Renal cortical epithelial cell (primary cell): ENCODE measurements at places on chromosomes 13 and 19.

DNA sequence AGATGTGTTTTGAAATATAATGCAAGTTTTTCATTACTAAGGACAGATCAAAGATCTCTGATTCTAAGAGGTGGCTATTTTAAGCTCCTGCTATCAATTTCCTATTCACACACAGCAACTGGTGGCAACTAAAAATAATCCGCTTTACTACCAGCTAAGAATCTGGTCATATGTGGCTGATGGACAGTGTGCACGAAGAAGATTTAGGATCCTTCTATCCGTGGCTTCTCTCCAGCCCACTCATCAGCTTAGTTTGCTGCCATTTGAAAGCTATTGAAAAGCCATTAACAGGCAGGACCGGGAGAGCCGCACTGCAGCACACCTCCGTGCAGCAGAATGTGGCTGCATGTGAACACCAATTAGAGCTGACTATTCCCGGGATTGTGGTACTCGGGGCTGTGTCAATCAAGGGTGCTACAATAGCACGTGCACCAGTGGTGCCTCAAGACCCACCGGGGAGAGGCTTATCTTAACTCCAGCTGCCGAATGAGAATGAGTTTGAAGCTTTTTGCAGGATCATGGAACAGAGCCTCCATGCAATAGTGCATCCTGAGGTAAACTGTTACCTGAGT lies at the start of gene MYO16:
TSS of gene MYO16 (plus strand) at position 431 of the 572 bp plus-strand sequence. CDS start 234 bp downstream, outside the sequence.
- no peak for DNase-seq

DNA sequence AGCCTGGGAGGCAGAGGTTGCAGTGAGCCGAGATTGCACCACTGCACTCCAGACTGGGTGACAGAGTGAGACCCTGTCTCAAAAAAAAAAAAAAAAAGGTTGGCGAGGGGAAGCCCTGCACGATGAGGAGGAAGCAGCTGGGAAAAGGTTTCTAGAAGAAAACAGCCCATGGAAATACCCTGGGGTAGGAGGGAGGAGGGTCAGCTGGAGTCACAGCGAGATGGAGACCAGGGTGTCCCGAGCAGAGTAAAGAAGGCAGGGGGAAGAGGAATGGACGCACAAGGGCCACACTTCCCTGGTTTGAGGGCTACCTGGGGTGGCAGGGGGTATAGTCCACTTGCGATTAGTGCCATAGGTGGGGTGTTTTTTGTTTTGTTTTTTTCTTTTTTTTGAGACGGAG lies 6.4 kb downstream of the KANK3 start:
- no peak for DNase-seq

- no peak for DNase-seq
Observed at GRCh38 chr13:45398877-45399276, 19.3 kb downstream of the SLC25A30 start.

- no peak for DNase-seq
Observed at GRCh38 chr19:13700621-13701020, 63.7 kb upstream of the MRI1 start.

- DNase-seq, result no peak
Observed at GRCh38 chr19:41928221-41928683, at the start of gene ERFL. ERFL (minus strand) TSS chr19:41928449; CDS start chr19:41912919, 15,530 bp downstream.

GRCh38 chr13:25149711-25150110 lies 22.4 kb downstream of the AMER2 start:
- no peak for DNase-seq

- peak; percentile 98 for DNase-seq
Observed at GRCh38 chr19:8361921-8362793, 1.8 kb upstream of the ANGPTL4 start.

DNA sequence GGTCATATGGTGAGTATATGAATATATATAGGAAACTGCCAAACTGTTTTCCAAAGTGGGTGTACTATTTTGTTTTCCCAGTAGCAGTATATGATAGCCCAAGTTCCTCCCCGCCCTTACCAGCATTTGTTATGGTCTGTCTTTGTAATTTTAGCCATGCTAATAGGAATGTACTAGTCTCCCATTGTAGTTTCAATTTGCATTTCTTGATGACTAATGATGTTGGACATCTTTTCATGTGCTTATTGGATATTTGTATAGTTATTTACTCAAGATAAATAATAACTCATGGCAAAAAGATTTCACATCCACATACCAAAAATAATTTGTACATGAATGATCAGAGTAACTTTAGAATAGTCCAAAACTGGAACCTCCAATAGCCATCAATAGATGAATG lies 75.3 kb upstream of the SERP2 start:
- no peak for DNase-seq

- DNase-seq, result no peak
Observed at GRCh38 chr13:100051070-100051469, 37.8 kb upstream of the PCCA start.

DNA sequence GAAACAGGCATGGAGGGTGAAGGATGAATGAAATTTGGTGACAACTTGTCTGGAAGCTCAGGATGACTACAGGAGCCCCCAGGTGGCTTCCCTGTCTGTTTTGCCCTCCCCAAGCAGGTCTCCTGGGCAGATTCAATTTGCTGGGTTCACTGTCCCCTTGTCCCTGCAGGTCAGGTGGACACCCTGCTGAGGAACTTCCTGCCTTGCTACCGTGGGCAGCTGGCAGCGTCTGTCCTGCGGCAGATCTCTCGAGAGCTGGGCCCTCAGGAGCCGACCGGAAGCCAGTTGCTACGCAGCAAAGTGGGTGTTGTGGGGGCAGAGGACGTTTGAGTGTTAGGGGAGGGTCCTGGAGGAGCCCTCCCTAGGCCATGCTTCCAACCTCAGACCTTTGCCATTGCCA lies 19.1 kb downstream of the PGLS start:
- DNase-seq, result no peak

- no peak for DNase-seq
Observed at GRCh38 chr13:46129955-46130618, 25.3 kb upstream of the CPB2 start.

- peak; percentile 89 for DNase-seq
Observed at GRCh38 chr13:45194081-45194939, 6.5 kb downstream of the KCTD4 start.

DNA sequence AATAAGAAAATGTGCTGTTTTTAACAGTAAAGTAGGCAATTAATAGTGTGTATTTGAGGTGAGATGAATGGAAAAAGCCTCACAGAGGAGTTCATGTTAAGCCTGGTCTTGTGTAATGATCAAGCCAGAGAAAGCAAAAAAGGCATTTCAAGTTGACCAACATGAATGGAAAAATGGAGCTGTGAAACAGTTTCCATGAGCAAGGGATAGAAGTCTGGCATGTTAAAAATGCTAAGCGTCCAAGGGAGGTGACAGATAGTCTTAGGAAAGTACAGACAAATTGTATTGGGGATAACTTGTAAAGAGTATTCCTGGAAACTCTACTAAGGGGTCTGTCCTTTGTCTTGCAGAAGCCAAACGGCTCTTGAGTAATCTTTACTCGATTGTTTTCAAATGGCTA lies 506.8 kb upstream of the ATXN8OS start:
- DNase-seq, result peak; percentile 48

- DNase-seq, result no peak
Observed at GRCh38 chr19:10113964-10114650, 2.6 kb downstream of the P2RY11 start.

- DNase-seq, result peak; percentile 4
Observed at GRCh38 chr13:103100830-103101229, 34.6 kb upstream of the SLC10A2 start.

GRCh38 chr19:19356901-19357566 lies 36.4 kb downstream of the MAU2 start:
- no peak for DNase-seq

DNA sequence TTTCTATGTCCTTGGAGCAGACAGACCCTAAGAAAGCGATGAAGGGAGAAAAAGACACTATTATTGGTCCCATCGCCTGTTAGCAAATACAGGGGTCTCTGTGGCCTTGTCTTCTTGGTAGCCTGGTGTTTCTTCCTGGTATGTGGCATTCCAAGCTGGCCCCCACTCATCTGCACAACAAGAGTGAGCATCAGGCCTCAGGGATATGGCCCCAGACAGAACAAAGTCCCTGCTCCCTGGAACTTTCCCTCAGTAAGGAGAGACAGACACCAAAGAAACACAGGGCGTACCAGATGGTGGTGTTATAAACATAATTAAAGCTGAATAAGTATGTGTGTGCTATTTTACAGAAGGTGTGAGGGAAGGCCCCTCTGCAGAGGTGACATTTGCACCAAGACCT lies 48.2 kb upstream of the KPNA3 start:
- DNase-seq, result no peak

DNA sequence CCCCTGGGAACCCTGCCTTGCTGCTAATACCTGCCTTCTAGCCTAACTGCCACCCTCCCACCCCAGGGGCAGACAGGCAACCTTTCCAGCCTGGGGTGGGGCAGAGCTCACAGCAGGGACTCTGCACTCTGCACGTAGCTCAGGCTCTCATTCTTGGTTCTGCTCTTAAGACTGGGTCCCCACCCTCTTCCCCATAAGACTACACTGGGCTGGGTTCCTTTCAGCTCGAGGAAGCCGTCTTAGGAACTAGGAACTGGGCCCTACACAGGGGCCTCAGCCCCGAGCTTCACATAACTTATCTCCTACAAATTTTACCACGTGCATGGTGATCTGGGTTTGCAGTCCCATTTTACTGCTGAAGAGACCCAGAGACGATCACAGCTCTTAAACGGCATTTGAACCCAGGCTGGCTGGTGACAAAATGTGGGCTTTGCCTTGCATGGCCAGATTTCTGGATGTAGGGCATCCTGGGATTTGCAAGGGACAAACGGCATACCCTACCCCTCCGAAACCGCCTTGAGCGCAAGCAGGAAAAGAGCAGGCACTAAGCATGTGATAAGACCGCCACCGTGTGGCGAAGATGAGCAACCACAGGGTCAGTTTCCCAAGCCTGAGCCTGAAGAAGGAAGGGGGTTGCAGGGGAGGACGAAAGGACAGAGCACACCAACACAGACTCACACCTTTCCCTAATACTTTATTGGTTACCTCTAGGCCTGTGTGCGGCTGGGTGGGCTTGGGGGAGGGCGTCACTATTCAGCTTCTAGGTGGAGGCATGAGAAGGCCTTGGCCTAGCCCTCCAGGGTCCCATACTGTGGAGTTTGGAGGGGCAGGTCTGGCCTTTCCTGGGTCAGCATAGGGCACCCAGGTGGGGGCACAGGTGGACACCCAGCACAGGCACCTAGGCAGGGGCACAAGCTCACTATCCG lies 5.1 kb downstream of the JUNB start:
- peak; percentile 68 for DNase-seq

GRCh38 chr19:45471111-45471930 lies 3.5 kb downstream of the FOSB start:
- DNase-seq, result no peak

DNA sequence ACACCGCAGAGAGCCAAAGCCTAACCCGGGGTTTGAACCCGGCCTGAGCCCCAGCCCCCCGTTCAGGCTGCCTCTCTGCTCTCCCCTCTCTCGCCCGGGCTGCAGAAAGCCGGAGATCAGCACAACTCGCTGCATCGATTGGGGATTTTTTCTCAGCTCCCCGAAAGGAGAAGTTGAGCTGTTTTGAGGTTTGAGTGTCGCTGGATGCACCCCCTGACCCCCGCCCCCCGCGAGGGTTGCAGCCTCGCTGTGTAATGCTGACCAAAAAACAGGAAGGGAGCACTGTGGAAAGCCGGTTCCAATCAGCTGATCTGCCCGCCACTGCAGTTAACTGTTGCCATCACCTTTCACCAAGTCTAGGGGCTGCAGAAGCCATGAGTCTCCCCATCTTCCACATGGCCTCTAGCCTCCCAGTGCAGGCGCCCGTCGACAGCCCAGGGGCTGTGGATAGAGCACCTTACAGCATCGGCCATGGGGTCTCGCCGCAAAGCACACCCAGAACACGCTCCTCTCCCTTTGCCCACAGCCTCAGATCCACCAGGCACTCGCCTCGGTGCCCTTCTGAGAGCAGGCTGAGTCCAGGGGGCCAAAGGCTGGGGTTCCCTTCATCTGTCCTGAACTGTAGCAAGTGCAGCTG lies 34.5 kb downstream of the MYO9B start:
- DNase-seq, result no peak

DNA sequence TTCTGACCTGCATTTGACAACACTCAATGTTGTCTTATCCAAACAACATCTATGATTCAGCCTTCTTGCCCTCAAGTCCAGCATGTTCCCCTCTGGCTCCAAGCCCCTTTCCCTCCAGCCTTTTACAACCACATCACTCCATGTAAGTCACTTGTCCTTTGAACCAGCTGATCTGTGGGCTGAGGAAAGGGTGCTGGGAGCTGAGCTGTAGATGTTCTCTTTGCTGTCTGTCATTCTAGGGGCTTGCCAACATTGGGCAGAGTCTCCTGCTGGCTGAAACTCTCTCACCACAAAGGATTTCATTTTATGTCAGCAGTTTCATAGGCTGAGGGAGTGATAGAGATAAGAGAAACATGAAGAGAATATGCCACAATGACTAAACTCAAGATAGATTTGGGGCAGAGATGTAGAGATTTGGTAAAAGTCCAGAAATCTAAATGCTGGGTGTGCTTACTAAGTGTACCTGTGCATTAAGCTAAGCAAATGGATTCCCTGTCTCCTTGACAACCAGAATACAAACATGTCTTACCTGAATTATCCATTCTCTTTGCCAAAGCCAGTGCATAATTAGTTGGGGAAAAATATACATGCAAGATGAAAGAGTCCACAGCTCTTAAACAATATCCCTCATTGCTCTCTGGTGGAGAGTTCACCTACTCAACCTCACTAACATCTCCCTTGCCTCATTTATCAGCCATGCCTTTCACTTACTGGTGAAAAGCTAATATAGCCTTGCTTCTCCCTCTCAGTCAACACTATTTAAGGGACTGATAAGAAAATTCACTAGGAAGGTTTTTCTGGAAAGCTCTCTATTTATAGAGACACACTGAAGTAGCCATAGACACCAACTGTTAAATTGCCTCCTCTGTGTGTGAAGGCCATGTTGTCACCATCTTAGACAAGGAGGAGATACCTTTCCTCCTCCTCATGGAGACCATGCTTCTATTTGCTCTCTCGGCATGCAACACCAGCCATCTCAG lies 175.5 kb upstream of the SERP2 start:
- DNase-seq, result peak; percentile 52

DNA sequence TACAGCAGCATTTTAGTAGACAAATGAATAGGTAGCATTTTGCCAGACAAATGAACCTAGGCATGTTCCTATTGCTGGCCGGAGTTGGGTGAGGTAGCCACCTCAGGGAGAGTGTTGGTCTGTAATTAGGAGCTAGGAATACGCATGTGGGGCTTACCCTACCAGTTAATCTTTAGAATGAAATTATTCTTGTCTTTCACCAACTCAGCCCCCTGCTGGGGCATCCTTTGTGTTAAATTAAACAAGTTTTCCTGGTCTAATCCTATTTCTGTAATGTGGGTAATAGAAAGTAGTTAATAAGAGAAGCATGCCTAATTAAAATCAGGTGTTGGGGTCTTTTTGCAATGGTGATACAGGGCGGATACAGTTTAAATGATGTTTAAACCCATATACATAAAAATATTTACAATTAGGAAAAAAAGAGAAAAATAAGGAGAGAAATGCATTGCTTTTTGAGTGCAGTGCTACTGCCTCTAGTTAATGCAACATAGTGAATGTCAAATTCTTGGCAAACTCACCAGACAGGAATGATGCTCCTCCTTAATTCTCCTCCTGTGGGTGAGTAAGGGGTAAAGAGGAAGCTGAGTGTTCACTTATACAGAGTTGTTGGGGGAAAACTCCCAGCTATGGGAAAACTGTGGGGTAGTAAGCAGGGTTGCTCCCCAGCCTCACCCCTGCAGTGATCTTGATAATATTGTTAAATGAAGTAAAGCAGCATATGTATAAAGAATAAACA lies 276.4 kb upstream of the EDNRB start:
- peak; percentile 52 for DNase-seq

GRCh38 chr13:106096661-106097092 lies 438.8 kb downstream of the EFNB2 start:
- DNase-seq, result peak; percentile 92
